Astrocyte of the hippocampus (primary cell): ENCODE measurements at places on chromosomes 6 and 20.

GRCh38 chr6:144654506-144654905 is 369.4 kb downstream of the UTRN start:
- DNase-seq, result no peak

GRCh38 chr6:166957087-166957804 is 896 bp upstream of the RNASET2 start:
- DNase-seq, result peak; percentile 16

DNA sequence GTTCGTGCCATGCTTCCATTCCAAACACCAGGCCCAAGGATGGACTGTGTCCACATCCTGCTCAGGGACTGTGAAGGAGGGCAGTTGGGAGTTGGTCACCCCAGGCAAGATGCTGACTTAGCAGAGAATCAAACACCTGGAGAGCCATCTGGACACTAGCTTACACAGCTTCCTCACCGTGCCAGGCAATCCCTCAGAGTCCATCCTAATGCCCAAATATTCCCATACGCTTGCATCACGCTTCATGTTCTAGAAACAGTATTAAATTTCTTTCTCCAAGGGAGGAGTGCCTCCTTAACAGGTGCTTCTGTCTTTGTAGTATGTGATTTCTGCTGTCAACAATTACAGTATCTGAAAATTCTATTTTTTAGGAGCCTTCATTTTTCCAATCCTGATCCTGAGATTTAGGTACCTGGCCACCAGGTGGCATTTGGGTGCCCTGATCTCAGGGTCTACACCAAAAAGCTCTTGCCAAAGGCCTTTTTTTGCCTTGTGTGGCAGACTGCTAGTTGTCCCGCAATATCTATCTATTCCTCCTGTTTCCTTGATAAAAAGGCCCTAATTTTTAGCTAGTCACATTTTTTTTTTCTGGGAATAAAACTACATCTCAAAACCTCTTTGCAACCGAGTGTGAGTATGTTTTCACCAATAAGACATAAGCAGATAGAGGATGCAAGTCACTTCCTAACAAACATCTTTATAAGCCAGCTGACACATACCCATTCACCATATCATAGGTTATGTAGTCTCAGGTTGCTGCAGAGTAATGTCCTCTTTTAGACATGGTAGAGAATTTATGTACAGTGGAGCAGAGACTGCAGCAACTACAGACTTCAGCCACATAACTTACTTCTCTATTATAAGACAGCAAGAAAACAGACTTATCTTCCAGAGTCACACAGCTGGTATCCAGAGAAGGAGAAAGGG is 85.0 kb downstream of the PREP start:
- DNase-seq, result no peak

GRCh38 chr6:138833816-138834539 is 38.1 kb downstream of the ECT2L start:
- DNase-seq, result peak; percentile 85

DNA sequence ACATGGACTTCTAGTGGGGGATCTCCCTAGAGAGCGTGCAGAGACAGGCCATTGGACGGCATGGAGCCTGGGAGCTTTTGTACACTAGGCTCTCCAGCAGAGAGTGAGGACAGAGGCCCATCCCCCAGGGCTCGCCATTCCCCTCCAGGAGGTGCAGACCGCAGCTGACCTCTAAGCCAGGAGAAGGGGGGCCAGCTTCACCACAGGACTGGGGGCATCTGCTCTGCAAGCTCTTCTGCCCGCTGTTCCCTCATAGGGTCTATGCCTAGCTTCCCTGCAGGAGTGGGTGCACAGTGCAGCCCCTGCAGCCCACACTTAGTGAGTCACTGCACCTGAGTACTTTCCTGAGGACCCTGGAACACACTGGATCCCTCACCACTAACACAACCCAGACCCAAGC is 94.4 kb downstream of the FHL5 start:
- no peak for DNase-seq

- no peak for DNase-seq
Measured at GRCh38 chr6:1426416-1426815, 37.0 kb downstream of the FOXF2 start.

DNA sequence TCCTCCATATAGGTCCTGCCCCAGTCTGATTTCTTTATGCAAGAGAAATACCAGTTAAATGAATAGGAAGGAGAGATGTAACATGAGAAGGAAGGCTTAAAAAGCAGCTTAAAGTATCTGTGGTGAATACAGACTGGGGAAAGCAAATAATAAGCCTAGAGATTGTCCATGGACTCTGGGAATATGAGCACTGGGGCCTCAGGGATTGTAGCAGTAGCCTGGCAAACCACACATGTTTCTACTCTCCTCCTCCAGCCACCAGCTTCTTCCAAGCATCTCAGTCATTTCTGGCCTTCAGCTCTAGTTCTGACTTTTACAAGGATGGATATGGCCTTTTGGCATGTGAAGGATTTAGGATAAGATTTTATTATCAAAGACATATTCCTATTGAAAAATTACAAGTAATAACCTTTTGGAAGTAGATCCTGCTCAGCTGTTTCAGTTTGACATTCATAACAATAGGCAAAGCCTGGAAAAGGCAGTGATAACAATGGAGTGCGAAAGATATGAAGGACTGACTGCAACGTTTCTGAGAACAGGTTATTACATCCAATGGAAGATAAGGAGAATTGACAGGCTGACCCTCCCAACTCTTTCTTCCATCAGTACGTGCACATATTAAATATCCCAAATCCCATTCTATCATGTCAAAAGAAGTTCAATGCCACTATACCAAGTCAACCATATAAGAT is 41.6 kb downstream of the CYP39A1 start:
- no peak for DNase-seq

DNA sequence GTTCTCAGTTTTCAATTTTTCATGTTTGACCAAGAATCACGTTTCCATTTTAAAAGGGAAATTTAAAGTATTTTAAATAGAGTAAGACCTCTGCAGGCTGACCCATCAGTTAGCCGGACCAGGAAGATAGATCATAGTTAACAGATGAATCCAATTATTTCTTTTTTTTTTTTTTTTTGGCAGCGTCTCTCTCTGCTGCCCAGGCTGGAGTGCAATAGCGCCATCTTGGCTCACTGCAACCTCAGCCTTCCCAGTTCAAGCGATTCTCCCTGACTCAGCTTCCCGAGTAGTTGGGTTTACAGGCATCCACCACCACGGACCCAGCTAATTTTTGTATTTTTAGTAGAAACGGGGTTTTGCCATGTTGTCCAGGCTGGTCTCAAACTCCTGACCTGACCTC is 256.7 kb upstream of the CNR1 start:
- no peak for DNase-seq

GRCh38 chr20:3226093-3226492 is 12.9 kb downstream of the SLC4A11 start:
- no peak for DNase-seq
